ENCODE measurements at places on chromosomes 2 and 18.

DNA sequence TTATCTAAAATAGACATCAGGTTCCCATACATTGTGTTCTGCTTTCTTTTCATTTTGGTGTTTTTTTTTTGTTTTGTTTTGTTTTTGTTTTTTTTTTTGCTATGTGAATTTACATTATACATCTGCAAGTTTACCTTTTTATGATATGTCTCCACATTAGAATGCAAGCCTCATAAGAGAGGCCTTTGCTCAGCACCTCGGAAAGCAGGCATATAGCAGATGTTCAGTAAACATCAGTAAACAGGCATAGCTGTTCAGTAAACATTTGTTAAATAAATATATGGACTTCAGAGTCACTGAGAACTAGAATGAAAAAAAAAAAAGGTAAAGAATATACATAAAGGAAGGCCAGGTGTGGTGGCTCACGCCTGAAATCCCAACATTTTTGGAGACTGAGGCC lies 405.3 kb downstream of the ERBB4 start:
- no peak for DNase-seq

- no peak for DNase-seq
These were observed 26.3 kb downstream of the ASAP2 start for GRCh38 chr2:9232886-9233285.

DNA sequence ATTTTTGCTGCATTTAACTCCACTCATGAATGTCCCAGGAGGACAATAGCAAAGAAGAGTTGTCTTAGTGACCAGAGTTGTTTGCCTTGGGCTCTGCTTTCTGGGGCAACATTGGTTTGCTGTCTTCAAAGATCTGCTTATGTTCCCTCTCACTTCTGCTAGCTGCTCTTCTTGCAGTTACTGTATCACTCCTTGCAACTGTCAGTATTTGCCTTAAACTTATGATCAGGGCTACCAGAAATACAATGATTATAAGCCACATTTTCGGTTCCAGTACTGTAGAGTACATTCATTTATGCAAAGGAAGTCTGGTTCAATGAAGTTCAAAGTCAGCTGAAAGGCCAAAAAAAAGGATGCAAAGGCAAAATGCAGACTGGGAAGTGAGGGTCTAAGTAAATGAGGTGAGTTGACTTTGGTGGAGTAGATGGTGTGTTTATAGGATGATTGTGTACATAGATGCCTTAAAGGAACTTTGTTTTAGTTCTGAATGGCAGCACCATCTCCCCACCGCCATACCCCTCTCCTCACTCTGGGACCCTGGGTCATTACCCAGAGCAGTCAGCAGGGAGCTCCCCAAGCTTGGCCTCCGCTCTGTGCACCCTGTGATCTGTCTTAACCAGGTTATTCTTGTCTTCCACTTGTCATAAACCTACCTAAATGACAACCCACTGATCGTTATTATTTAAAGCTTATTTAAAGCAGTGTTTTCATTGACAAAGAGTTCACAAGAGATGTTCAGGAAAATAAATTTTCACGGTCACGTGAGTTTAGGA lies 236.0 kb downstream of the DOK6 start:
- no peak for DNase-seq

GRCh38 chr2:239315308-239315707 lies 85.5 kb downstream of the HDAC4 start:
- no peak for DNase-seq

- DNase-seq, result no peak
These were observed 540 bp downstream of the SOX11 start for GRCh38 chr2:5692561-5693286.

GRCh38 chr2:135473567-135473966 lies 57.5 kb downstream of the ZRANB3 start:
- DNase-seq, result no peak

- DNase-seq, result no peak
These were observed 41.0 kb downstream of the EML4 start for GRCh38 chr2:42210203-42210602.

- no peak for DNase-seq
These were observed 51.8 kb downstream of the BIN1 start for GRCh38 chr2:127054996-127055785.

- DNase-seq, result no peak
These were observed 284.7 kb upstream of the PKDCC start for GRCh38 chr2:41763141-41763540.

GRCh38 chr2:68052717-68053422 lies 9.9 kb downstream of the C1D start:
- DNase-seq, result no peak

DNA sequence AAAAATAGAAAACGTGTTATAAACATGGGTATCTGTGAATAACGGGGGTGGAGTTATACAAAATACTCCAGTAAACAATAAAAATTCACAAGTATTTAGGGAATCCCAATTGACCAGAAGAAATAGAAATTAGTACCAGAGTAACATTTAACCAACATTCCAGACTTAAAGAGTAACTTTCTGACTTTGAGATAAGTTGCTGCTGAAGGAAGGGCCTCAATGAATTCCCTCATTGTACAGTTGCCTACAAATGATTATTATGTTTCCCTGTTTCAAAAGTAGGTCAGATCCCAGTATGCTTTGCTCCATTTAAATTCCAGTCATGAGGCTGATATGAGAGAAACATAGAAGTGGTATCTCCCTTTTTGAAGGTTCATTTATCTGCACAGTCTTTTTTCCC lies 88.3 kb upstream of the KCNH7 start:
- DNase-seq, result no peak

- no peak for DNase-seq
These were observed 117.4 kb upstream of the NPAS2 start for GRCh38 chr2:100702438-100703109.

DNA sequence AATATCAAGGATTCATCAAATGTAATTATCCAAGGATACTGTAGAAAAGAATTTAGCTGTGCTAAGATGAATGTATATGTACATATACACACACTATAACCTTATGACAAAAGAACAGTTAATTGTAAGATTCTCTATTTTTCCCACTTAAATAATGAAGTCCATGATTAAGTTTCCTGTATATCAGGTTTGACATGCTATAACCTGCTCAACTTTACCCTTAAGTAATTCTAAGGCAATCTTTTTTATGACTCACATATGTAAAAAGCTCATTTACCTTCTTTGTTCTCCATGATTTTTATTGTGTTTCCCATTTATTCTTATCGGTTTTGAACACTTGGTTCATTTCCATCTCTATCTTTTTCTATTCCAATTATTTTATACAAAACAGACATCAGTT lies 1213.1 kb upstream of the SLC39A10 start:
- no peak for DNase-seq

DNA sequence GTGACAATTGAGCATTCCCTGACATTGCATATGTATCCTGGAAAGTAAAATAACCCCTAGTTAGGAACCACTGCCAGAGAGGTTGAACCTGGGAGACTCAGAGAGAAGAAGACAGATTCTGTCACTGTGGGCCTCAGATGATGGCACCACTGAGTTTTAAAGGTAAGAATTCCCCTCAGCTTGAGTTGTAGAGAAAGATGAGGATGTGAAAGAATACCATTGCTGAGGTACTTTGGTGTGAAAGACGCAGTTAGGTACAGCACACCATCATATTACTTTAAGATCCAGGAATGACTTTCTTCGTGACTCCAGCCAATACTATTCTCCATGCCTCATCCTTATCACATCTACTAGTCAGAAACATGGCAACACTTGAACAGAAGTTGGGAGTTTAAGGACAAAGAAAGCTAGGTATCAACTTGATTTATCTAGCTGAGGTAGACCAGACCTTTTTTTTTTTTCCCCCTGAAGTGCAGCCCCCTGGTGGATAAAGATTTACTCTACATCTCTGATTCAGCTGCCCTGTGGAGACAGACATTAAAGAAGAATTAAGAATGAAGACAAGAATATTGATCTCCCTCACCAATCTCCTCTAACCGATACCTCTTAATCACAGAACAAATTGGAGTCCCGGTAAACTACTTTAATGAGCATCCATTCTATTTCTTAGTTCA lies 630.5 kb upstream of the FANCL start:
- no peak for DNase-seq

GRCh38 chr2:232571026-232571474 lies 20.6 kb downstream of the EIF4E2 start:
- no peak for DNase-seq

DNA sequence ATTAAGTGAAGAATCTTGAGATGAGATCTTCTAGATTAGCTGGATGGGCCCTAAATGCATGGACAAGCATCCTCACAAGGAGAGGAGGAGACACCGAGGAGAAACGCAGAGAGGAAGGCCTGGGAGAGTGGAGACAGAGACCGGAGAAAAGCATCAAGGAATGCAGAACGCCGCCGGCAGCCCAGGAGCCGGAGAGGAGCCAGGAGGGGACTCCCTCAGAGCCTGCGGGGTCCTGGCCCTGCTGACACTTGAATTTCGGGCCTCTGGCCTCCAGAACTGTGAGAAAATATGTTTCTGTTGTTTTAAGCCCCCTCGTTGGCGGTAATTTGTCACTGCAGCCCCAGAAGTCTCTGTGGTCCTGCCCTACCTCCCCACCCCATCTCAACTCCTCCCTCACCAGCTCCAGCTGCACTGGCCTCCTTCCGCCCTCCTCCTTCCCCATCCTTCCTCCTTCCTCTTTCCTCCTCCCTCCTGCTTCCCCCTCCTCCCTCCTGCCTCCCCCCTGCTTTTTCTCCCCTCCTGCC lies 116.7 kb downstream of the TWIST2 start:
- no peak for DNase-seq

GRCh38 chr2:169933124-169933711 lies 106.0 kb downstream of the UBR3 start:
- DNase-seq, result no peak

- no peak for DNase-seq
These were observed 62.6 kb downstream of the MOGAT1 start for GRCh38 chr2:222733846-222734702.

- no peak for DNase-seq
These were observed 98.3 kb downstream of the KLHL14 start for GRCh38 chr18:32674491-32674890.

- no peak for DNase-seq
These were observed 489.4 kb downstream of the LRP1B start for GRCh38 chr2:141641462-141641861.

DNA sequence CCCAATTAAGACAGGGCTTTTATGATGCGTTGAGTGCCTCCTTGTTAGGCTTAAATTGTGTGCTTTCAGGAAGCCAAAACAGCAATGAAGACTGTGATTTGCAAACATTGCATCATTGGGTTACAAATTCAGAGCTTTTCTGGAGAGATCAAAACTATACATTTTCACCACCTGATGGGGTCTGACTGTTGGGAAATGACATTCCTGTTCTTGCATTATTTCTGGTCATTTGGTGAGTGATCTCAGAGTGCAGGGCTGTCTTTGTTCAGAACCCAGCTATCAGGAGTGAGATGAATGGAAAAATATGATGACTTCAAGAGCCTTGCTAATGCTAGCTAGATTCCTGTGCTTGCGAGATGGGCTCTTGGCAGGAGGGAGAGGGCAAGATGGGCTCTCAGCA lies 39.1 kb downstream of the SH3RF3 start:
- no peak for DNase-seq

DNA sequence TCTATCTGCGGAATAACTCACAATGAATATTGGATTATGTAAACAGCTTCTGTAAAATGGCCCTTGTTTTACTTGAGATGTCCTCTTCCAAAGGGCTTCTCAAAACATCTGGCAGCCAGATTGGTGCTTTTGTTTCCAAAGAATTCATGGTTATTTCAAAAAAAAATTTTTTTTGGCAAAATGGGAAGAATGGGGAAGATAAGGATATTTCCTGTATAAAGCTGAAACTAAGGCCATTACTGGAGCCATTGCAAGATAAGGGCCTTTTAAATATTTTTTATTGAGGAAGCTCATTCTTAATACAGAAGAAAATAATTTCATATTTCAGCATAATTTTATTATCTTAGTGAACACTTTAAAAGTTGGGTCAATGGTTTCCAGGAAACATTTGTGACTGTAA lies 259.1 kb downstream of the GALNT13 start:
- no peak for DNase-seq

- DNase-seq, result no peak
These were observed 142.7 kb upstream of the DOK6 start for GRCh38 chr18:69257861-69258458.

DNA sequence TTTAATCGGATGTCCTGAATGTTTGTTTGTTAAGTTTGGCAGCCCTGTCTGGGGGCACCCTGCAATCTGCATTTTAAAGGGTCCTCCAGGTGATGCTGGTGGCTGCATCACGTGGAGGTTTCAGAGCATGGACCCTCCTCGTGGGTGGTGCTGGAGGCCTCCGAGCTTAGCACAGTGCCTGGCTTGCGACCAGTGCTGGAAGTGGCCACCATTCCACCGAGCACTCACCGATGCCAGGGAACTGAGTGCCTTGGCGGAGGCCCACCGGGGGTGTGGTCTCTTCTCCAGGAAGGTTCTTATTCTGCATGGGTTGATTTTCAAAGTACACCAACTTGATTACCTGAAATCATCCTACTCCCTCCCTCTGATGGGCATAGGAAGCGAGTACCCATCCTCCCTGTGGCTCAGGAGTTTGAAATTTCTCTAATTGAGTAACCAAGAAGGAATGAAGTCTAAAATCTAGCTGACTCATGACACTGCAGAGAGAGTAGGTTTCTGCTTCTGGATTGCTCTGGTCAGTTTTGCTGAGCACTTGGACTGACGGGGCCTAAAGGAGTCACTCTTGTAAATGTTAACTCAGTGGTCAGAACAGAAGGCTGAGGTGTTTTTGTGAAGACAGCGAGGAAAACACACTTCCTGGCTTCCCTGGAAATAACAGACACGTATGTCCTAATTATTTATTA lies 58.1 kb upstream of the SLC66A3 start:
- no peak for DNase-seq

- DNase-seq, result no peak
These were observed 131.3 kb downstream of the TPO start for GRCh38 chr2:1544478-1545069.

GRCh38 chr2:45637440-45637839 lies 14.0 kb upstream of the PRKCE start:
- DNase-seq, result no peak

- no peak for DNase-seq
These were observed 128.7 kb upstream of the L3MBTL4 start for GRCh38 chr18:6543330-6543908.

GRCh38 chr2:53622141-53622540 lies 145.5 kb upstream of the CHAC2 start:
- no peak for DNase-seq

DNA sequence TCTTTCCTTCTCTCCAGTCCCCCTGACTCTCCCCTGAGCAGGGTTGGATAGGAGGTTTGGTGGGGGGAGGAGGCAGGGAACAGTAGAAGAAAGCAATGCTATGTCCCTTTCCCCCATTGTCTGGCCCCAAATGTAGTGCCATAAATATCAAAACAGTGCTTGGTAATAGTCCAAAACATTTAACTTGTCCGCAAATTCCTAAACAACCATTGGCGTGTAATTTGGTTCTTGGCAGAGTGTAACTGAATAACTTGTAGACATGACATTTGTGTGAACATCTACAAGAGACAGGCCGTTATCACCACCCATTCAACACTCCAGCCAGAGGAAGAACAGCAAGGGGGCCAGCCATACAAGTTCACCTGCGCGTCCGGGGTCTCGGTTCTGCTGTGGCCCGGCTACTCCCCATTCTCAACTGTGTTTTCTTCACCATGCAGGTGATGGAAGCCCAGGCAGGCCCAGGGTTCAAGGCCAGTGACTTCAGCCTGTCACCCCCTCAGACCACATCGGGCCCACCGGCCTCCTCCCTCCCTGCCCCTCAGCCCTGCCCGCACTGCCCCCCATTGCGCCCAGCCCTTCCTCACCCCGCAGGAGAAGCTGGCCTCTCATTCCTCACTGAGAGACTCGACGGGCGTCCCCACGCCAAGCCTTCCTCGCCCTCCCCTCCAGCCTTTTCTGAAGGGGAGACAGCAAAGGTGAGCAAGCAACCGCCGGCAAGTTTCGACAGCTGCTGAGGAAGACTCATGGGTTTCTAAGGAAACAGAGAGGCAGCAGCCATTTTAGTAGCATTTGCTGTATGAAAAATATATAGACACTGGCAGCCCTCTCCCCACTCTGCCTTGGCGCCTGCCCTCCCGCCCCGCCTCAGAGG lies 699 bp upstream of the RAPGEF4 start:
- DNase-seq, result no peak
